NCI-H524 (cell line): ENCODE measurements at places on chromosomes 5 and 9.

DNA sequence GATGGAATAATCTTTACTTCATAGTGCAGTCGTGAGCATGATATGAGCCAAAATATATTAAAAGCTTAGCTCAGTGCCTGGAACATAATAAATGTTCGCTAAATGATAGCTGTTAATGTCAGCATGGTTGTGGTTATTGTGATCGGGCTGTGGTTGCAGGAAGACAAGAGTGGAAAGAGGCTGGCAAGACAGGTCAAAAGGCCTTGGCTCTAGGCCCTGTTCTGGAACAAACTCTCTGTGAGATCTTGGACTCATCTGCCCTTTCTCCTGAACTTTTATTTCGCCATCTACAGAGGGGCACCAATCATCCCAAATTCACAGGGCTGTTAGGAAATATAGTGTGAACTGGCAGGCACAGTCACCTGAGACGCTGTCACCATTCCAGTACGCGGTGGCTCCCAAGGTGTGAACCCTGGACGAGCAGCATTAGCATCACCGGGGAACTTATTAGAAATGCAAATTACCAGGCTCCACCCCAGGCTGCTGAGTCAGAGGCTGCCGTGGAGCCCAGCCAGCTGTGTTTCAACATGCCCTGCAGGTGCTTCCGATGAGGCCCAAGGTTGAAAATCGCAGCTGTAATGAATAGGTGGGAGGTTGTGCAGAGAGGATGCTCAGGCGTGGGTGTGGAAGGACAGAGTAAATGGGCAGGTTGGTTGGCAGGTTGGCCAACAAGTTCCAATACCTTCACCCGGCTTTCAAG is 50.2 kb upstream of the SAP30L start:
- no peak for DNase-seq

DNA sequence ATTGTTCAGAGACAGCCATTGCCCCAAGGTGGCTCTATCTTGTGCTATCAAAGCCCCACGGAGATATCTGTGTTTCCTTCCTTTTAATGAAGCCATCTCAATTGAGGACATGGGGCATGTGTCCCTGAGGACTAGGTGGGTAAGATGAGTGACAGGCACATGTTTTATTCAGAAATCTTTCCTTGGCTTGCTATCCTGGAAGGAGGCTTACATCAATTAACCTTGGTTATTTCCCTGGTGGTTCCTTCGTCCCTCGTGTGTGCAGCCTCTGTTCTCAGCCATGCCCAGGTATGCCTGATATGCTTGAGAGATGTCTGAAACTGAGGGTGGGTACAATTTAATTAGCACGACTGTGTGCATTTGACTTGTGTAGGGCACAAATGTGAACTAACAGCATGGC is 102.2 kb upstream of the TUT7 start:
- no peak for DNase-seq

DNA sequence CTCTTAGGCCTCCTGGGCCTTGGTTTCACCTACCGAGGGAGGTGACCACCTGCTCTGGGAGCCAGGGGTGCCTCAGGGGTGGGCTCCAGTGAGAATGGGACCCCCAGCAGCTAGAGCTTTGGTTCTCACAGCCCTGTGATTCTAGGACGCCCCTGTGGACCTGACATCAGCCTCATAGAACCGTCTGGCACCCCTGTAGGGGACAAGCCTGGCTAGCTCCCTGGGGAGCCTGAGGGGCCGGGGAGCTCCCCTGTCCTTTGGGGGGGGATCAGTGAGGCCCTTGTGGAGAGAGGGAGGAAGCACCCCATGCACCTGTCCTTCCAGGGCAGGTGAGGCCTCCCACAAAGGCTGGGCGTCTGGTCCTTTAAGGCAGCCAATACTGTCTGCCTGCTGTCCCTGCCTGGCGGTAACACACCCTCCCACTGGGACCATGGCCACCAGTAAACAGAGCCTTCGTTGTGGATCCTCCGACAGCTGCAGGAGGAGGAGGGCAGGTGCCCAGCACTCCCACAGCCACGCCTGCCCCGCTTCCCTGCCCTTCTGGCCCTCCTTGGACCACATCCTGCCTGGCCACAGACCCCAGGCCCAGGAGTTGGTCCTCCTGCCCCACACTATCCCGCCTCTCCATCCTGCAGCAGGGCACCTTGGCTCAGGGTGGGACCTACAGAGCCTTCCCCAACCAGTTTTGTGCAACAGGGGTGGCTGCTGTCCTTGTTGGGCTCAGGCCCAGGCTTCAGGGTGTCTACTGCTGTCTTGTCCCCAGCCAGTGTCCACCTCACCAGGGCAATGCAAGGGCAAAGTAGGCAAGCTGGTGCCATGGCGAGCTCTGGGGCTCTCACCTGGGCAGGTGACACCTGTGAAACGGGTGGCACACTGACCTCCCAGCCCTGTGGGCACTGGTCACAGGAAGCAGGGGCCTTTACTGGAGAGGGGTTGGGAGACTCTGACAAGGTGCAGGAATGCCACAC is 3.0 kb upstream of the TUBB4B start:
- DNase-seq: no peak

DNA sequence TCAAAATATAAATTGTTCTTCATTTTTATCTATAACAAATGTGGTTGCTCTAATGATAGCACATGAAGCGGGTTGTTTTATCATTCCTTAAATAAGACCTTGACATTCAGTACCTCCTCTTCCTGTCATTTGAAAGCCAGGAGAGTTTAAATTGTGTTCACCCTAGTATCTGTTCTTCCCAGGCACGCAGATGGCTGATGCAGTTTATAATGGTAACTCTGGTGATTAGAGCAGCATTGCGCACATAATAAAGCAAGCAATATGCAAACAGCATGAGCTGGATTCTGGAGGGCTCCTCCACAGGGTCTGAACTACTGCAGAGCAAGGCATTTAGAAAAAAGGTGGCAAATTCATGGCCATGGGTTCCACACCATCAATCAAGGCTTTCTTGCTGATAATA is 307.8 kb downstream of the ENC1 start:
- DNase-seq: no peak

GRCh38 chr5:3597167-3598007 is 1.8 kb downstream of the IRX1 start:
- no peak for DNase-seq

- DNase-seq: peak; percentile 89
Measured at GRCh38 chr9:886886-887285, 45.4 kb downstream of the DMRT1 start.

DNA sequence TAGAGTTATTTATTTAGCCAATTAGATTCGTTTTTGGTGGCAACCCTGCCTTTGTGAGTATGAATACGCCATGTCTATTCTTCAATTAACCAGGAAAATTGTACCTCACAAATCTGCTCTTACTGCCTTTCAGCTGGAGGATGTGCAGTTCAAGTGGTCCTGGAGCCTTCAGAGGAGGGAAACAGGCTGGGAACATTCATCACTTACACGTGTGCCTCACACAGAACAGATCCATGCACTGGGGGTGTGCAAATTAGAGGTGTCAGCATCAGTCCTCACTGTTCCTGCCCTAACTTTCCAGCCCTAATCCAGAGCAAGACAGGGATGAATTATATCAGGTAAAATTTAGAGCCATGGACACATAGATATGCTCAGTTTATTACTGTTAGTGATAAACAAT is 65.4 kb downstream of the SEMA5A start:
- DNase-seq: no peak

- no peak for DNase-seq
Measured at GRCh38 chr5:89437450-89438435, 554.8 kb upstream of the MEF2C start.

DNA sequence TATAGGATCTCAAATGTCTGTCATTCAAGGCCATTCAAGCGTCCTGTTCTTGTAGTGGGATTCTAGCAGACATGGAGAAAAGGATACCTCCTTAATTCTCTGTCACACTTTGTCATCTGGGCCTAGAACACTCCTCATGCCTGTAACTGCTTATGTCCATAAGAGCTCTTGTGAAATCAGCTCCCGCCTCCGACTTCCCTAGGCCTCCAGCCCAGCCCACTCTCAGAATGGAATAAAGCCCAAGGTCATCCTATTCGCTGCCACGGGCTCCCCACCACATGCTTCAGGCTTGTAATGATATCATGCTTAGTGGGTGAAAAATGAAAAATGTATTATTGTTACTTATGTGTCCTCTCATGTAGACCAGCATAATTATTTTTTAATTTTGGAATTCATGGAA is 632.5 kb downstream of the ISL1 start:
- no peak for DNase-seq

DNA sequence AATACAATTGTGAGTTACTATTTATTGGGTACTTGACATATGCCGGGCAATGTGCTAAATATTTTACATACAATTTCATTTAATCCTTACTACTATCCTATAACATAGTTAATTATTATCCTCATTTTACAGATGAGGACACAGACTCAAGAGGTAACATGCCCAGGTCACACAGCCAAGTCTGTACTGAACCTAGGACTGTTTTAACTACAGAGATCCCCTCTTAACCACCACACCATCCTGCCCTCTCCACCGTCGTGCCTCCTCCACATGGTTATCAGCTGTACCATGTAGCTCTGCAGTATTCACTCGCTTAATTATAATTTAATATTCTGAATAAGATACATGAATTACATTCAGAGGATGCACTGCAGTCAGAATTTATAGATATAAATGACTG is 5.3 kb downstream of the RAB14 start:
- no peak for DNase-seq

DNA sequence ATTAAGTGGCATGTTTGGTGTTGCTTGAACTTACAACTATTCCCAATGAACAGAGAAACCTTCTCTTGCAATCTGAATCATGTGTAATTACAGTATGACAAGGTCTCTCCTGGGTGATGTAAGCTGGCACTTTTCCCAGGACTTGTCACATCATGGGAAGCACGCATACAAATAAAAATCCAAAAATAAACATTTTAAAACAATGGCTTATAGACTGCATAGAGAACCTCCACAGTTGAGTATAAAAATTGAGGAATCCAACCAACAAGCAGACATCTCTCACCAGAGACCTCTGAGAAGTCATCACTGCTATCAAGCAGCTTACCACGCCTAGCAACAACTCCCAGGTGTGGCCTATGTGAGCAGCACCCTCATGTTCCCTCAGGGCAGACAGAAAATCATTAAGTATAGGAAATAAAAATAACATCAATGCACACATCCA is 3.9 kb downstream of the MLLT3 start:
- no peak for DNase-seq

- no peak for DNase-seq
Measured at GRCh38 chr5:82586661-82587310, 308.6 kb upstream of the RPS23 start.

DNA sequence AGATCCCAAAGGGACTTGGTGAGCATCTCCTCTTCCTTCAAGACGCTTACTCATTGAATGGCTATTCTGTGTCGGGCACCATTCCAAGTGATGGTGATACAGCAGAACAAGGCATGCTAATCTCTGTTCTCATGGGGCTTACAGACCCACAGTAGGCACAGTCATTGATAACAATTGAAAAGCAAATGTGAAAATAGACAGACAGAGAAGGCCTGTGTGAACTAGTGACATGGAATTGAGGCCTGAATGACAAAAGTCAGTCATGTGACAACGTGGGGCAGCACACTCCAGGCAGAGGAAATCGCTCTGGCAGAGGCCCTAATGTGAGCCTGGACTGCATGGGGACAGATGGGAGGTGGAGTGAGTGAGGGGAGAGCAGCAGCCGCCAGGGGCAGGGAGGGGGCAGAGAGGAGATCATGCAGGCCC is 70.7 kb upstream of the CPLX2 start:
- peak; percentile 88 for DNase-seq

DNA sequence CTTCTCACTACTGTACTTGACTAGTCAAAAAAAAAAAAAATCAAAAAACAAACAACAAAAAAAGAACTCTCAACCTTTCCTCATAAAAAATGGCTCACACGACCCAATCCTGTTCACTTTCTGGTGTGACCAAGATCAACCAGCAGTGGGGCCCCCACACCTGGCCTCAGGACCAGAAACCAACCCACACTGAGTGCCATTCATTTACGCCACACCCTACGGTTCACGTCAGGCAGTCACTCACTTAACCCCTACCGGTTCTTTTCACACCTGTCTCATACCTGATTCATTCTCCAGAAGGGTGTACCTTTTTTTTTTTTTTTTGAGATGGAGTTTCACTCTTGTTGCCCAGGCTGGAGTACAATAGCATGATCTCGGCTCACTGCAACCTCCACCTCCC is 5.7 kb downstream of the SUSD1 start:
- DNase-seq: no peak

DNA sequence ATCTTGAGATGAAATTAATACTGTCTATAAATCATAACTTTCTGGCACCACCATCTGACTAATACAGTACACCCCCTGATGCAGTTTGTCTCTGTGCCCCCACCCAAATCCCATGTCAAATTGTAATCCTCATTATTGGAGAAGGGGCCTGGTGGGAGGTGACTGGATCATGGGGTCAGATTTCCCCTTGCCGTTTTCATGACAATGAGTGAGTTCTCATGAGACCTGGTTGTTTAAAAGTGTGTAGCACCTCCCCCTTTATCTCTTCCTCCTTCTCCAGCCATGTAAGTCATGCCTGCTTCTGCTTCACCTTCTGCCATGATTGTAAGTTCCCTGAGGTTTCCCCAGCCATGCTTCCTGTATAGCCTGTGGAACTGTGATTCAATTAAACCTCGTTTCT is 78.7 kb upstream of the CDH6 start:
- DNase-seq: no peak

GRCh38 chr5:96079075-96079474 is 117.4 kb upstream of the ELL2 start:
- no peak for DNase-seq

DNA sequence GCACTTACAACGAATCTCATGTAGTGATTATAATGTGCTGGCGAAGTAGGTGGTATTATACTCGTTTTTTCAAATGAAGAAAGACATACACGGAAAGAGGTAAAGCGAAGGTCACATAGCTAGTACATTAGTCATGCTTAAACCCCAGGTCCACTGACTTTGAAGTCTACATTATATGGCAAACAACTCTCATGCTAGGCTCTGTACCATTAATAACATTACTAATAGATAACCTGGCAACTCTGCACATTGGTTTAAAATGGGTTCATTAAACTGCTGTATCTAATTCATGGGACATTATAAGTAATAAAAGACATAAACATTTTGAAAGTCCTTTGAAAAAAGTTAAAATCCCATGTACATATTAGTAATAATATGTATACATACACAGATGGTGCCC is 21.2 kb downstream of the FYB1 start:
- no peak for DNase-seq

DNA sequence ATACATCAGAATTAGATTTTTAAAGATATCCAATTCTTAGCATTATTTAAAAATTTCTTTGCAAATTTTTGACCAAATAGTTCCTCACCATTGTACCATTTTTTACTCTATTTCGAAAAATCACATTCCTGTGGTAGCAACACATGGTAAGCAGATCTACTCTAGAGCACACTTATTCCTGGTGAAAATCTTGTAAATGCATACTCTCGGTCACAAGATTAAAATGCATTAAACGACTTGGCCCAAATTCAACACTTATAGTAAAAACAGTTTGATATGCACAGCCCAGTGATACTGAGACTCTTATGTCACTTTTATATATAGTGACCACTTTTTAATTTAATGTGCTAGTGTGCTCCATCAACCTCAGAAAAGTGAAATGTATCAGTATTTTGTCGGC is 208.8 kb upstream of the TARS1 start:
- DNase-seq: no peak

- no peak for DNase-seq
Measured at GRCh38 chr9:77649109-77649812, 1.1 kb upstream of the GNA14 start.
